ENCODE measurements at places on chromosomes 3 and 15. TPM values are rescaled to one million over a fixed set of nuclear protein-coding genes. Genes with fewer than 3 reads are reported as not detected.

Gene EPHB1
- total RNA-seq = 0.62 TPM

Gene FBXO40
- not detected for total RNA-seq

Gene TERB2
- not detected for total RNA-seq

Gene CCRL2
- 6.2 TPM for total RNA-seq

Gene TRIM71
- not detected for total RNA-seq

Gene WNT7A
- not detected for total RNA-seq

Gene BNC1
- not detected for total RNA-seq

Gene PTH1R
- total RNA-seq = not detected

Gene TRNT1
- total RNA-seq = 70.0 TPM
